Karpas-422 (cell line): ENCODE measurements at places on chromosomes 12 and 14. TPM values are rescaled to one million over a fixed set of nuclear protein-coding genes. Genes with fewer than 3 reads are reported as not detected.

DNA sequence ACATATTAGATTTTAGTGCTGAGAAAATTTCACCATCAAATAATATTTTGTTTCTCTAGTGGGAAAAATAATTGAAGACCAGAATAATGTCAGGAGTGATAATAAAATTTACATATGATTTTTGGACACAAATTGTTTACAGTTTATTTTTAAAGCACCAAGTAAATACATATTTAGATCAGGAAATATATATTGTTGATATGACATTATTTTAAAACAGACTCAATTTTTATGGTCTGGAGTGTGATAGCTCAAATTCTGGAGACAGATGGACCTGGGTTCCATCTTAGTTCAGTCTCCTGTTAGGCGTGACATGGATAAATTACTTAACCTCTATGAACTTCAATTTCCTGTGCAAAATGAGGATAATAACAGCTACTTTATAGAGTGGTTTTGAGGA is 135.4 kb downstream of the TPH2 start:
- H3K4me1 ChIP-seq: no peaks in the 10 kb centered on the region
- no peak overlapping the region for H3K27ac ChIP-seq
- H3K36me3 ChIP-seq: no peaks in the 10 kb centered on the region
- H3K4me3 ChIP-seq: no peak overlapping the region
- no peak for DNase-seq
- H3K27me3 ChIP-seq: no peaks in the 10 kb centered on the region

DNA sequence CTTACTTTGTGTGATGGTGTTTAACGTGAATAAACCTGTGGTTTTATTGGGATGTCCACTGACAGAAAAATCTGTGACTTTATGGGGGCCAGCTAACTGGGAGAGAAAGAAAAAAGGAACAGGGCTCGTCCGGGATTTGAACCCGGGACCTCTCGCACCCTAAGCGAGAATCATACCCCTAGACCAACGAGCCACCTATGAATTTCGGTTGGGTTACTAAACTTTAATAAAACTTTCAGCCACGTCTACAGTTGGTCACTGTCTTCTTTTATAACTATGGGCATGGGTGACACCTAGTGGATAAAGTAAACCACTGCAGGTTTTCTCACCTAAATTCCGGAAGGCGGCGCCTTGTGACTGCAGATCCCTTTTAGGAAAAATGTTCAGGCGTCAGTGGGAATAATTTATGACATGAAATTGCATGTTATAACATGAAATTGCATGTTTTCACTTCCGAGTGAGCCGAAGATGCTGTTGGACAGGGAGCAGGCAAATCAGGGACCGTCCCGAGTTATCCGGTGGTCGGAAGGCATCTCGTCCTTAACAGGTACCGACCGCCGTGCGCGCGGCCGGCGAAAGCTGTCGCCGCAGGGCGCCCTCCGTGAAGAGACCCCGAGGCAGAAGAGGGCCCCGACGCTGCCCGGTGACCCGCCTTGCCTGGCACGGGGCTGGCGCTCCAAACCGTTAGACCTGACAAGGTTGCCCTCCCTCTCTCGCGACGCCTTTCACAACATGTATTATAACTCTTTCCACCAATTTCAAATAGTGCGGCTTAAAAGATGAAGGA is 18.2 kb upstream of the RNASE12 start:
- H3K27me3 ChIP-seq: no peaks in the 10 kb centered on the region
- no peak overlapping the region for H3K27ac ChIP-seq
- H3K4me1 ChIP-seq: peaks cover 50% of the 10 kb centered on the region
- H3K36me3 ChIP-seq: no peaks in the 10 kb centered on the region
- H3K4me3 ChIP-seq: peak overlapping the region; percentile 77

GRCh38 chr12:130152386-130152785 is 9.9 kb upstream of the FZD10 start:
- DNase-seq: no peak
- H3K4me3 ChIP-seq: no peak overlapping the region
- no peaks in the 10 kb centered on the region for H3K4me1 ChIP-seq
- H3K27me3 ChIP-seq: no peaks in the 10 kb centered on the region
- no peak overlapping the region for H3K27ac ChIP-seq

DNA sequence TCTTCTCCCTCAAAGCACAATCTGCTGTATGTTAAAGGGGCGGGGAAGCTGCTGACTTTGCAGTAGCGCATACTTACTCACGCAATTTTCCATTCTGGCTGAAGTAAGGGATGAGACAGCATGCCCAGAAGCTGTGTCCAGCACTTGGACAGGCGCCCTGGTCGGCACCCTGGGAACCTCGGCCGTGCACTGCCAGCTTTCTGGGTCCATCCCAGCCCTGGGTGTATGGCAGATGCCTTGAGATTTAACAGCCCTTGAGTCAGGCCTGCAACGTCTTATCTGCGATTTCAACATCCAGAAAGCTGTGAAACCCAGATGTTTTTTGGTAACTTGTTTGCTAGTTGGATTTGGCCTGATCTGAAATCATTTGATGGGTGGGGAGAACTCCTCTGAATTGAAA is 16.1 kb downstream of the EML1 start:
- no peak overlapping the region for H3K4me3 ChIP-seq
- H3K27me3 ChIP-seq: no peaks in the 10 kb centered on the region; the same call in 1 of the 2 replicates
- no peak for DNase-seq
- no peak overlapping the region for H3K27ac ChIP-seq

GRCh38 chr14:60964904-60965303 is 16.0 kb downstream of the TRMT5 start:
- H3K4me3 ChIP-seq: no peak overlapping the region
- no peak for DNase-seq
- H3K36me3 ChIP-seq: 0 out of 2 replicates have a peak, but pooled peaks cover 3% of the 10 kb centered on the region
- H3K27ac ChIP-seq: peak overlapping the region; percentile 26
- no peaks in the 10 kb centered on the region for H3K27me3 ChIP-seq

GRCh38 chr14:74495356-74495755 is 1.8 kb downstream of the ISCA2 start:
- DNase-seq: no peak
- no peaks in the 10 kb centered on the region for H3K27me3 ChIP-seq
- peaks cover 28% of the 10 kb centered on the region for H3K4me1 ChIP-seq
- no peak overlapping the region for H3K4me3 ChIP-seq

DNA sequence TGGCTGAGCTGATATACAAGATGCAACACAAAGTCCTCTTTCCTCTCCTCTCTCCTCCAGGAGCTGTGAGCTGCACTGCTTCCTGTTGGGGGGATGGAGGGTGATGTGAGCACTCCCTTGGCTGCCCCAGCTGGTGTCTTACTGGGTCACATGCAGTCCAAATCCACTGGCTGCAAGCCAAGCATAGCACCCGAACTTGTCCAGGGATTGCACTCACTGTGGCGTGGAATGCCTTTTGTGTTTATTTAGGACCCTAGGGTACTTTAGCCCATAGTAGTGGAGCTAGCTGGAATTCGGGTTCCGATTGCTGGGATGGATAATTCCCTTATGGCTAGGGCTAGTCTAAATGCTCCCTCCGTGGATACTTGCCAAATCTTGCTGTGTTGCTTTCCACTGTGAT is 424.9 kb upstream of the SYT1 start:
- DNase-seq: no peak
- H3K36me3 ChIP-seq: no peaks in the 10 kb centered on the region
- no peaks in the 10 kb centered on the region for H3K27me3 ChIP-seq

Gene SLCO1B3
- not detected in 2 replicates for total RNA-seq

DNA sequence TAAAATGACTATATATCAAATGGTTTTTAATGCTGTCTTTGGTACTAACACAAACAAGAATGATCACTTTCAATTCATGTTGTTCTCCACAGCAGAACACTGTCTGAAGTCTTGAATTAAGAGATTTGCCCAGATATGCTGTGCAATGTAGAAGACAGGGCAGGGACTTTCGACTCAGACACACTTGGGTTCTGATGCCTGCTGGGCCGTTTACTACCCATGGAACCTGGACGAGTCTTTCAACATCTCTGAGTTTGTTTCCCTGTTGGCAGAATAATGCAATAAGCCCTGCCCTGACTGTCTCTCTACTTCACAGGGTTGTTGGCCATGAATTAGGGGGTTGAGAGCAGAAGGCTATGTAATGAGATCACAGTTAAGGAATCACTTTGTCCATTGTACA is 162.6 kb upstream of the TMPO start:
- H3K4me1 ChIP-seq: no peaks in the 10 kb centered on the region
- no peak overlapping the region for H3K4me3 ChIP-seq
- no peak overlapping the region for H3K27ac ChIP-seq
- no peaks in the 10 kb centered on the region for H3K27me3 ChIP-seq
- H3K36me3 ChIP-seq: no peaks in the 10 kb centered on the region

DNA sequence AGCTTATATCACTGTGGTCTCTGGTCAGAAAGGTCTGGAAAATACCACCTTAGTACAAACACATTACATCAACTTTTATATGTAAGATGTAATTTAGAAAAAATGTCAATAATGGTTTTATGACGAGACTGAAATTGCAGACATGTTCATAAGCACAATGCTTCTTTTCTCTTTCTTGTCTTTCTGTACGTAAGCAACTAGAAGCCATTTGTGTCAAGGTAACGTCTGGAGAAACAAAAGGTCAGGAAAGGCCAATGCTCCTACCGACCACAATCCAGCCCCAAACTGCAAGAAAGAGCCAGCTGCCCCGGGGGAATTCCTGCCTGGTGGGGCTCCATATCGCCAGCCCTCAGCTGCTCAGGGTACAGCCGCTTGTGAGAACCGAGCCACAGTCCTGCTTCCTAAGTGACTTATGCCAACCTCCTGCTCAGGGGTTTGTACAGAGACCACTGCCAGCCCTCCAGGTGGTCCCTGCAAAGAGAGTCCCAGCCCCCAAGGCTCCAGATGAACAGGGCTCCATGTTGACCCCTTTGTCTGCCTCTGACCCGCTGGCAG is 6.3 kb downstream of the ZNF839 start:
- H3K27me3 ChIP-seq: no peaks in the 10 kb centered on the region
- peaks cover 7% of the 10 kb centered on the region; the same call in 1 of the 2 replicates for H3K36me3 ChIP-seq
- peaks cover 11% of the 10 kb centered on the region for H3K4me1 ChIP-seq
- no peak overlapping the region for H3K4me3 ChIP-seq
- H3K27ac ChIP-seq: no peak overlapping the region

Gene DNAH10
- total RNA-seq: 0.29 and 0.30 TPM in 2 replicates

DNA sequence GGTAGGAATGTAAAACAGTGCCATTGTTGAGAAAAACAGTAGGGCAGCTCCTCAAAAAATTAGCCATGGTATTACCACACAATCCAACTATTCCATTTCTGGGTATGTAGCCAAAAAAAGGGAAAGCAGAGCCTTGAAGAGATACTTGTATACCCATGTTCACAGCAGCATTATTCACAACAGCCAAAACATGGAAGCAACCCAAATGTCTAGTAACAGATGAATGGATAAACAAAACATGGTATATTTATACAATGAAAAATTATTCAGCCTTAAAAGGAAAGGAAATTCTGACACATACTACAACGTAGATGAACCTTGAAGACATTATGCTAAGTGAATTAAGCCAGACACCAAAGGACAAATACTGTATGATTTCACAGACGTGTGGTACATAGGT is 67.6 kb upstream of the GNG2 start:
- no peaks in the 10 kb centered on the region for H3K36me3 ChIP-seq
- no peak for DNase-seq
- 0 out of 2 replicates have a peak, but pooled peaks cover 4% of the 10 kb centered on the region for H3K27me3 ChIP-seq
- peaks cover 7% of the 10 kb centered on the region for H3K4me1 ChIP-seq
- no peak overlapping the region for H3K4me3 ChIP-seq

Gene MYH6
- not detected in 2 replicates for total RNA-seq

Gene KIF26A
- not detected in 2 replicates for total RNA-seq
